ENCODE measurements at places on chromosomes 3 and 15. TPM values are rescaled to one million over a fixed set of nuclear protein-coding genes. Genes with fewer than 3 reads are reported as not detected.

Gene TNFAIP8L3
- not detected for polyA plus RNA-seq

Gene IQCH
- polyA plus RNA-seq = 0.52 TPM

Gene RPL4
- polyA plus RNA-seq = 1,182 TPM

Gene CFAP20DC
- not detected for polyA plus RNA-seq

Gene LDHAL6B
- polyA plus RNA-seq = not detected

DNA sequence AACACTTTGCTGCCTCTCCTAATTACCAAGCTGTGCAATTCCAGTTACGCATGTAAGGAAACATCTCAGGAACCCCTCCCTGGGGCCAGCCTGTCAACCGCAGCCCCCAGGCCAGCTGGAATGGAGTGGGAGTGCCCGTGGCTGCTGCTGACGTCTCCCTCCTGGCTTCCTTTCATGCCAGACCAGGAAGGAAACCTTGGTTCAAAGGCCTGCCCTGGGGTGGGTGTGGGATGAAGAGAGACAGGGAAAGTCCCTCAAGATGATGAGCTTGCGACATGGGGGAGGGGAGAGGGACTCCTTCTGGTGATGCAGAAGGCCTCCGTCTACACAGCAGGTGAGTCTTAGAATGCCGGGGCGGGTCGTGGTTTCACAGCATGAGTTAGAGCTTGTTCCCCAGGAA is 11.4 kb upstream of the CYP11A1 start:
- peaks cover 19% of the 10 kb centered on the region for H3K4me1 ChIP-seq
- H3K36me3 ChIP-seq = no peaks in the 10 kb centered on the region
- no peak overlapping the region for H3K4me3 ChIP-seq
- no peak overlapping the region for H3K27ac ChIP-seq
- H3K27me3 ChIP-seq = no peaks in the 10 kb centered on the region

- H3K27ac ChIP-seq = no peak overlapping the region
- H3K36me3 ChIP-seq = no peaks in the 10 kb centered on the region
- H3K27me3 ChIP-seq = no peaks in the 10 kb centered on the region
- peak; percentile 55 for DNase-seq
- H3K4me1 ChIP-seq = no peaks in the 10 kb centered on the region
Measured at GRCh38 chr15:40217166-40217824, 21.6 kb upstream of the PAK6 start.

DNA sequence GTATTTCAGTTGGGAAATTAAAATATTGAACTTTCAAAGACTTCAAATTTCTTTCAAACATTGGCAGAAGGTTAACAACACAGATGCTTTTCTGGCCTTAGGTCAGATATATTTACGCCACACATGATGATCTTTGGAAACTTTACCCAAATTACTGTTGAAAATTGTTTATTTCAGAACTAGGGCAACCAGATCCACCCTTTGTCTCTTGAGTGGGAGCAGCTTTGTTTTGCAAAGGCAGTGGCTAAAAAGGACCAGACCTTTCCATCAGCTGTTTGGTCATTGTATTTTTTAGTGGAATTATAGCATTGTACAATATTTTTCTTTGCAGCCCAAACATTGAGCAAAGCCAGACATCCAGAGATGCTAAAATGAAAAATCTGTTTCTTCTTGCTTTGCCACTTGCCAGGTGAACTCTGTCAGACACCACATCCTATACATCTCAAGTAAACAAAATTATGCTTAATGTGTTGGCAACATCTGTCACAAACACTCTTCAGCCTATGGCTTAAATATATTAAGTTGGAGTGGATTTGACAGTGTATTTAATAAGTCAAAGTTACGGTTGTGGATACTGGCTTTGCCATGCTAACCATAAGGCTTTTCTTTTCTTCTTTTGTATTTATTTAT is 651.9 kb downstream of the RBMS3 start:
- no peak for DNase-seq
- no peaks in the 10 kb centered on the region for H3K4me1 ChIP-seq
- H3K27me3 ChIP-seq = no peaks in the 10 kb centered on the region
- H3K4me3 ChIP-seq = no peak overlapping the region
- no peak overlapping the region for H3K27ac ChIP-seq

DNA sequence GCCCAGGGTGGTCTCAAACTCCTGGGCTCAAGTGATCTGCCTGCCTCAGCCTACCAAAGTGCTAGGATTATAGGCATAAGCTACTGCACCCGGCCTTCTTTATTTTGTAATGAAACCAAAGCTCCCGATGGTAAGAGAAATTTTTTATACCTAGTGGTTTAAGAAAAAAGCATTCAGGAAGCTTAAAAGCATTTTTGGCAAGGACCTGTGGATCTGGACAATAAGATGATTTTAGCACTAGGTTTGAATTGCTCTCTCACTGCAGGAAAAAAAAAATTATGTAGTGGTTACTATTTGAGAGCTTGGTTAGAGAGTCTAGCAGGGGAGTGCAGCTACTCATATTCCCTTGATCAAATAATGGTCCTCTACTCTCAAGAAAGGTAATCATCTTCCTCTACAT is 64.9 kb upstream of the PIK3R4 start:
- no peaks in the 10 kb centered on the region for H3K4me1 ChIP-seq
- no peak overlapping the region for H3K27ac ChIP-seq
- DNase-seq = no peak
- H3K27me3 ChIP-seq = no peaks in the 10 kb centered on the region
- no peaks in the 10 kb centered on the region for H3K36me3 ChIP-seq
- no peak overlapping the region for H3K4me3 ChIP-seq

DNA sequence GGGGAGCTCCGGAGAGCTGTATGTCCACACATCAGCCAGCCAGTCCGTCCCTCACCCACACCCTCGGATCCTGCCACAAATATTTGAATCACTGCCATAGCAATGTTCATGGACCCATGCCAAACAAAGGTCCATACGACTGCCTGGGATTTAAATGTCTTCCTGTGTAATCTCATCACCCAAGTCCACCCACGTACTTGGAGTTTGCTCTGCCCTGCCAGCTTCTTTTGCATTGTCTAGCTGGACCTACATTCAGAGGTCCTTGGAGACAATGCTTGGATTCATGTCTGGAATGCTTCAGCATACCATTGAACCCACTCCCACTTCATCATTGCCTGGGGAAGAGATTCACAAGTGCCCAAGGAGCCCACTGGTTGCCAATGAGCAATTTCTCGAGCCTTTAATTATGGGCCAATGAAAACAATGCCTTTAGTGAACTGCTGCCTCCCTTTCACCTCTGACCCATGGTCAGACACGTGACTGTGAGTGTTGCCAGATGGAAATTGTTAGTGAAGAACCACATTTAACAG is 90.4 kb upstream of the PHLDB2 start:
- no peak for DNase-seq
- no peaks in the 10 kb centered on the region for H3K36me3 ChIP-seq
- H3K27ac ChIP-seq = no peak overlapping the region
- no peaks in the 10 kb centered on the region for H3K4me1 ChIP-seq
- H3K4me3 ChIP-seq = no peak overlapping the region

GRCh38 chr3:133835418-133835743 is 29.8 kb downstream of the SRPRB start:
- no peaks in the 10 kb centered on the region for H3K4me1 ChIP-seq
- no peak for DNase-seq
- no peak overlapping the region for H3K27ac ChIP-seq
- H3K27me3 ChIP-seq = no peaks in the 10 kb centered on the region

GRCh38 chr3:174097686-174098085 is 700.1 kb downstream of the NLGN1 start:
- no peaks in the 10 kb centered on the region for H3K36me3 ChIP-seq
- H3K27me3 ChIP-seq = no peaks in the 10 kb centered on the region
- DNase-seq = no peak

DNA sequence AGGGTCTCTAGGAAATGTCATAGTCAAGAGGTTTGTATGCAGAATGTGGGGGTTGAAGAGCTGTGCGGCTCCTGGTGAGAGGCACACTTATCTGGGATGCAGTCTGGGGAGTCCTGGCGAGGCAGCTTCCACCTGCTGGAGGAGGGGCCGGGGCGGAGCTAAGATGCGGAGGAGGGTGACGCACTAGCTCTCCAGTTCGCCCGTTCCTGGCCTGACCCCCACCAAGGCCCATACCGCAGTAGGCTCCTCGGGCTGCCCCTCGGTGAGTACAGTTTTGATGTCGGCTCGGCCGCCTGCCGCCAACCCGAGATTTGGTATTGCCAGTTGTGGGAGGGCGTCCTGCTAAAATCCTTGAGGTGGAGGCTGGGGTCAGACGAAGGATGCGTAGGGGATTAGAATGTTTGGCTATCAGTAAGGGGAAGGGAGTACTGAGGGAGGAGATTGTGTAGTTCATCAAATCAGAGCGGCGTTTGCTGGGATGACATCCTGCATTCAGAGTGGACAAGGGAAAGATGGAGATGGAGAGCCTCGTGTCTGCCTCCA is at the start of gene SCG5:
Gene SCG5, plus strand, starts transcription at position 194 of the 543 bp plus-strand sequence. CDS start 1,883 bp downstream, outside the sequence.
- DNase-seq = no peak
- no peaks in the 10 kb centered on the region for H3K27me3 ChIP-seq
- H3K4me1 ChIP-seq = no peaks in the 10 kb centered on the region
- H3K27ac ChIP-seq = no peak within 1 kb of the TSS
- no peak within 1 kb of the TSS for H3K4me3 ChIP-seq

- no peak for DNase-seq
- peak overlapping the region; percentile 47 for H3K27ac ChIP-seq
- H3K4me3 ChIP-seq = no peak overlapping the region
- no peaks in the 10 kb centered on the region for H3K4me1 ChIP-seq
- H3K27me3 ChIP-seq = no peaks in the 10 kb centered on the region
Measured at GRCh38 chr3:57793737-57794187, 37.7 kb downstream of the SLMAP start.

- DNase-seq = no peak
- no peaks in the 10 kb centered on the region for H3K36me3 ChIP-seq
- H3K4me3 ChIP-seq = no peak overlapping the region
- H3K27ac ChIP-seq = no peak overlapping the region
- no peaks in the 10 kb centered on the region for H3K27me3 ChIP-seq
Measured at GRCh38 chr3:129958755-129959154, 15.8 kb upstream of the TRH start.

- H3K4me3 ChIP-seq = no peak overlapping the region
- no peak overlapping the region for H3K27ac ChIP-seq
- H3K4me1 ChIP-seq = no peaks in the 10 kb centered on the region
- H3K27me3 ChIP-seq = no peaks in the 10 kb centered on the region
Measured at GRCh38 chr3:188465311-188465710, 311.4 kb downstream of the LPP start.

- no peaks in the 10 kb centered on the region for H3K4me1 ChIP-seq
- no peak overlapping the region for H3K4me3 ChIP-seq
- no peak overlapping the region for H3K27ac ChIP-seq
- no peaks in the 10 kb centered on the region for H3K36me3 ChIP-seq
- no peaks in the 10 kb centered on the region for H3K27me3 ChIP-seq
Measured at GRCh38 chr3:81620849-81621248, 140.6 kb downstream of the GBE1 start.

Measured in CD8-positive, alpha-beta memory T cell (primary cell).